Tibial nerve (tissue), 4 donors: ENCODE measurements at places on chromosomes 2 and 18. TPM values are rescaled to one million over a fixed set of nuclear protein-coding genes. Genes with fewer than 3 reads are reported as not detected.

DNA sequence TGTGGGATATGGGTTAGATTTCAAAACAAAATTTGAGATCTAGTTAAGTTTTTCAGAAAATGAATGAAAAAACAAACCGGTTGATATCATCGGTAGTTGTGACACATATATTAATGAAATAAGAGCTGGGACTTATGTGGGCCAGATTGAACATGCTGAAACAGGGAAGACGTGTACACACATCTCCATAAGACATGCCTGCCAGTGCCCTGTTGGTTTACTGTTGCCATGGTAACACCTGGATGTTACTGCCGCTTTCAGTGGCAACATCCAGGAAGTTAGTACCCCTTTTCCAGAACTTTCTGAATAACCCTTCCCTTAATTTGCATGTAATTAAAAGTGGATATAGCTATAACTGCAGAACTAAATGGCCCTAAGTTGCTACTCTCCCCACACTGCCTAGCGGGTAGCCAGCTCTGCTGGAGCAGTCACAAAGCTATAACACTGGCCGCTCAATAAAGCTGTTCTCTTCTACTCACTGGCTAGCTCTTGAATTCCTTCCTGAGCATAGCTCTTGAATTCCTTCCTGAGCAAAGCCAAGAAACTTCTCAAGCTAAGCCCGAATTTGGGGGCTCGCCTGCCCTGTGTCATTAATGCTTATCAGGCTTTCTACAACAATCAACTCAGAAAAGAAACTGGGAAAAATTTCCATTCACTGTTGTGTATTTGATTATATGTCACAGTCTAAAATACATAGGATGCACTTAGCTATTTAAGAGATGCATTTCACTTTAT lies 776.3 kb upstream of the CDH7 start:
- DNase-seq: no peak

DNA sequence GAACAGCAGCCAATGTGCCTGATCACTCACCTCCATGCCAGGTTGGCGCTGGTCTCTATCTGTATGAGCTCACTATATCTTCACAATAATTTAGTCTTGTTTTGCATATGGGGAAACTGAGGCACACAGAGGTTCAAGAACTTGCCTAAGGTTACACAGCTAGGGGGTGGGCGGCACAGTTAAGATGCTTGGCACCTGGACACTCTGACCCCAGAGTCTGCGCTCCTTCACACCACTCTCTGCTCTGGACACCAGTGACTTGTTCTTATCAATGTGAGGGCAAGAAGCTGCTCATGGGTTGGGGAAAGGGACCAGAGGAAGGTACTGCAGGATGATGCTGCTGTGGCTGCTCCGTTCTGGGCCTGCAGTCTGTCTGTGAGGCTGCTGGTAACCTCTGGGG lies 27.1 kb downstream of the FBLN7 start:
- no peak for DNase-seq

GRCh38 chr2:190881598-190882410 lies 1.2 kb downstream of the GLS start:
- DNase-seq: peak; percentile 67

The C1QL2 gene
- not detected for total RNA-seq

DNA sequence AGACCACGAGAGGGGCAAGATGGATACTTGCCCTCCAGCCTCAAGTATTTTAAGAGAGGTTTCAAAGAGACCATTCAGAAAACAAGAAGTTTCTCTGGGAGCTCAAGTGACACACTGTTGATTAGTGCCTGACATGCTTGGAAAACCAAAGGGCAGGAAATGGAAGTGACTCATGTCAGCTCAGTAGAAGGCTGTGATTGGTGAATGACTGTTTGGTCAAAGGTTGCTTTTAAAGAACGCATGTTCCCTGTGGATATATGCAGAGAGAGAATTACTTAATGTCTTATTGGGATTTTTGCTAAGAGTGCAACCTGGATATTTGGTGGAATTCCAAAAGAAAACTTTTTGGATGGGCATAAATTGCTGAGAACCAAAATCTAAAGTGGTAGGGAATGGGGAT lies 549.9 kb downstream of the XIRP2 start:
- DNase-seq: no peak

DNA sequence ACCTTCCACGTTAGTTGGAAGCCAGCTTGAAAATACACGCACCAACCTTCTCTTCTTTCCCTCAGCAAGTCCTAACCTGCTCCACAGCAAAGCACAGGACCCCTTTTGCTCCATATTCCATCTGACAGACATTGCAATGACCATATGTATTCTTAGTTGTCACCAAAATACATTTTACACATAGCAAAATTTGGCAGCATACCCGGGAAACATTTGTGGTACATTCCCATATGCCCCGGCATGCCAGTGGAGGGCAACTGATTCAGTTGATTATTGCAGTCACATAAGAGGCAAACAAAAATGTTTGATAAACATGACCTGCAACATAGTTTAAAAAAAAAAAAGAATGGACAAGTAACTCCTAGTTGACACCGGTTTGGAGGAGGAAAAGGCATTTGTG lies 202.1 kb upstream of the UBE2E3 start:
- no peak for DNase-seq

GRCh38 chr18:3256693-3257626 lies 5.0 kb upstream of the MYL12B start:
- no peak for DNase-seq

The CNDP1 gene
- total RNA-seq: not detected

DNA sequence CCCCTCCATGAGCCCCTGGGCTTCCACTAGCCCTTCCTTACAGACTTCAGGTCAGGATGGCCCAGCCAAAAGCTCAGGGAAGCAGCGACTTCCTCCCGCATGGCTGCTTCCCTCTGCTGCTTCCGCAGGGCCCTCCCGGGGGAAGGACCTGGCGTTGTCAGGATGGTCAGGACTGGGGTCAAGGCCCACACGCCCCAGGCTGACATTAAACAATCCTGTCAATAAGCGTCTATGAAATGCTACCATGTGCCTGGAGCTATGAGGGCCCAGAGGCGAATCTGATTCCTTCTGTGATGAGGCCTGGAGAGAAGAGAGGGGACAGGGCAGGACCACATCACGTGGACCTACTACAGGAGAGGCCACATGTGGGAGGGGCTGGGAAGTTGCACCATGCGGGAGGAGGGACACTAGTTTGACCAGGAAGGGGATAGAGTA lies 17.3 kb downstream of the CYS1 start:
- no peak for DNase-seq

The MYCN gene
- total RNA-seq: 5.0 TPM

GRCh38 chr2:54680397-54681041 lies 42.9 kb upstream of the EML6 start:
- DNase-seq: no peak

GRCh38 chr2:60948926-60949579 lies 67.7 kb downstream of the REL start:
- no peak for DNase-seq

DNA sequence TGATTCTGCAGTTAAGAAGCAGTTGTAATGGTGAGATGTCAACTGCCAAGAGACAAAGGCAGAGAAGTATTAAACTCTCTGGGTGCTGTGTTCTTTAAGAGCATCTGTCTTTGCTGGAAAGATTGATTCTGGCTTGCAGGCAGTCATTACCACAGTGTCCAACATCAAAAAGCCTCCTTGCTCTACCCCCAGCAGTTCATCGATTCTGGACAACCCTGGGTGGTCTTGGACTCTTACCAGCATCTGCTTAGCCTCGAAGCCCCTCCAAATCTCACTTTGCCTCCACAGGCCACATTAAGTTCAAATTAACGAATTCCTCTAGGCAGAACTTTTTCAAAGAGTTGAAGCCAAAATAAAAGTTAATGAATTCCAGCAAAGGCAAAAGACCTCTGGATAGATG lies 1061.4 kb downstream of the TSN start:
- DNase-seq: no peak

DNA sequence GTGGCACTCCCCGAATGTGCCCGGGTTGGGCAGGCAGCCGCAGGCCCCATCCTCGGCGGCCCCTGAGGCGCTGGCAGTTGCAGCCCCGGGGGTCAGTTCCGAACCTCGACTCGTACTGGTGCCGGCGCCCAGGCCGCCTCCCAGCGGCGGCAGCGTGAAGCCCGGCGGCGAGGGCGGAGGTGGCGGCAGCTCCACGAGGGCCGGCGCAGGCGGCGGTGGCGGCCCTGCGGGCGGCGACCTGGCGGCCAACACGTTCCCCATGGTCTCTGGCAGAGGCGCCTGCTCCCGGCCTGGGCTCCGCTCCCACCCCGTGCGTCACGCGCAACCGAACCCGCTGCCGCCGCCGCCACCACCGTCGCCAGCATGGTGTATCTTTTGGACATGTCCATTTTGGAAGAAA lies 196.3 kb downstream of the CCDC74A start:
- DNase-seq: no peak

DNA sequence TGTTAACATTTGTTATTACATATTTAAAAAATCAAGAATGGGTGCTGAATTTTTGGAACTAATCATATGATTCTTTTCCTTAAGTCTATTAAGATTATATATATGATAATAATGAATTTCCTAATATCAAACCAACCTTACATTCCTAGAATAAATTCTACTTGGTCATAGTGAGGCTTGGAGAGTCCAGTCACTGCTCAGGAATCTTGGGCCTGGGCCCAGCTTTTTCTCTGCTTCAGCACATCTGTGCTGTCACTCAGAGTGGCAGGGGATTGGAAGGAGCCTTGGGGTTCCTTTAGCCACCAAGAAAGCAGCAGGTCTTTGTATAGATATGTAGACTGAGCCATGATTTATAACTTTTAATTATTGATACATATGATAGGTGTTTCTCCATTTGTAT lies 19.9 kb upstream of the ZAP70 start:
- DNase-seq: no peak

The SAG gene
- total RNA-seq: not detected

The KATNAL2 gene
- total RNA-seq: 10.7 TPM

GRCh38 chr2:230697676-230698075 lies 15.0 kb upstream of the CAB39 start:
- DNase-seq: no peak

- DNase-seq: no peak
Measured at GRCh38 chr2:173223871-173224270, 130.8 kb upstream of the CDCA7 start.

DNA sequence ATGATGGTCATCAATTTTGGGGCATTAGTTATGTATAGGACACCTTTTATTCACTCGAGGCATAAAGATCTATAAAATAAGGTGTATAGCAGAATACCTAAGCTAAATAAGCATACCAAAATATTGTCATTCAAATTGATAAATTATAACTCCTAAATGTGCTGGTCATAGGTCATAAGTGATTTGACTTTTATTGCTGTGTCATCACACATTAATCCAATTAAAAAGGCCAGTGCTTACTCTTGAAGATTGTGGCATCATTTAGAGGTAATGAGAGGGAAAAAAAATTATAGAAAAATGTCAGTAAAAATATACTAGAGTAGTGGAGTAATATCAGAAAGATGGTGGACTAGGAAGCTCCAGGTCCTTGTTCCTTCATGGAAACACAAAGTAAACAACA lies 346.9 kb upstream of the LRRTM1 start:
- DNase-seq: no peak

DNA sequence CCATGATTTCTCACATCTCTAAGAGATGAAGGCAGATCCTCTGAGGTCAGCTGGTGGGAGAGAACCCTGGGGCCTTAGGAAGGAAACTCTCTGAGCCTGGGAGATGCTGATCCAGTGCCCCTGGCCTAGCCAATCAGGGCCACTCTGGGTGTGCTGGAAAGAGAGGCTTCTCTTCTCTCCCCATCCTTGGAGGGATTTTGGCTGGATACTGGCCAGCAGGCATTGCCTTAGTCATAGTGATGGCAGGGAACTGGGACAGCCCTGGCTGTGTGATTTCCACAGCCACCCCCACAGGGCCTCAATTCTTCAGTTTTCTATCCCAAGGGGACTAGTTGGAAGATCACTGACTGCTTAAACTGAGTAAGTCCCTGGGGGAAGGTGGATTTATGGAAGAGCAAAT lies 26.6 kb upstream of the PLB1 start:
- no peak for DNase-seq

DNA sequence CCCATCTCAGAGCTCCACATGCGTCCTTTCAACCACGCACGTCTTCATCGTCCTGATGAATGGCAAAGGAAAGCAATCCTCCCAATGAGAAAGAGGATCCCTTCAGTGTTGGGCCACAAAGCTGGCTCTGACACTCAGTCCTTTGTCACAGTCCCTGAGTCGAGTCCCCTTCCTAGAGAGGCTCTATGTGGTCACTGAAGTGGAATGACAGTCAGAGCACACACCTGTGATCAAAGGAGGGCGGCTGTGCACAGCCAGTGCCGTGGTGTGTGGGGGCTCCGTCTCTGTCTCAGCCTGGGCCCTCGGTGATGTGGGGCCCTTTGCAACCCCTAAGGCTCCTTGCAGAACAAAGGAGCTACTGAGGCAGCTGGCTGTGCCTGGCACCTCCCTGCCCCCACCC lies 157.3 kb upstream of the APCDD1 start:
- DNase-seq: no peak

DNA sequence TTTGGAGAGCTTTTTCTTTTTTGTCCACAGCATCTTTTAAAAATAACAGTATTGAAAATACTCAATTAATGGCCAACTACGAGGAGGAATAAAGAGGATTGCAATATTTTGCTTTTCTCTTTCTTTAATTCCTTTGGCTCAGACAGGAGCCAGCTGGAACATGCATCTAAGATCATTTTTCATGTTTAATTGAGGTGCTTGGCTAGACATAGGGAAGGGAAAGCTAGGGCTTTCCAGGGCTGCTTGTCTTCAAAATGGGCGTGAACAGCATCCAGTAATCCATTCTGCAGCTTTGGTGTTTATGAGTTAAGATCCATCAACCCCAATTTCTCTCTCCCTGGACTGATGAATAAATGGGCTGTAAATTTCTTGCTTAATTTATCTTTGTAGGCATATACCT lies 323.0 kb downstream of the PTPRM start:
- no peak for DNase-seq

The PARD6G gene
- total RNA-seq: 10.5 TPM

DNA sequence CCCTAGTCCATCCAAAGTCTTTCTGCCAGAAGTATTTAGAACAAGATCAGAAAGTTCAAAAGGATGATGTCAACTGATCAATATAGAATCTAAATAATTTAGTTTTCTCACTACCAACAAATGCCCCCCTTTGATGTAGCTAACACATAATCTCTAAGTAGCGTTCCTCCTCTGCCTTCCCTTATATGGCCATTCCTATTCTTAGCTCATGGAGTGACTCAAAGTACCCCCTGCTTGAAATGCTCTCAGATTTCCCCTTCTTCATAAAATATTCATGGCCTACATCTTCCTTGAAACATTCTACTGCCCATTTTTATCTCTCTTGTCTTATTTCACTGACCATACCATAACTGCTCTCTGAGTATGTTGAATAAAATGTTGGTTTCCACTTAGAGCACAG lies 151.5 kb downstream of the UPP2 start:
- DNase-seq: no peak

DNA sequence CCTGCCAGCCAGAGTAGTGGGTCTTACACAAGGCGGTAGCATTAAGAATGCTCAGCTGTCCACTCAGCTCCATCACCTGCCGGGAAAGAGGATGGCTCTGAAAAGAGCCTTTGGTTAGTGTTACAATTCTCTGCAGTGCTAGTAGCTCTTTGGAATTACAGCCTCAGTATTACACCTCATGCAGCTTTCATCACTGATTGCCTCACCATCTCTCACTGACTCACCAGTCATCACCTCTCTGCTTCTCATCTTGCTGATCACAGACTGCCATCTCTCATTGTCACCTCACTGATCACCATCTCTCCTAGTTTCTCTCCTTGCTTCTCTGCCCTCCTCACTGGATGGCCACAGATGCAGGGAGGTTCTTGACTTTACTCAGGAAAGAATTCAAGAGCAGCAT lies 573.5 kb upstream of the SETBP1 start:
- no peak for DNase-seq
